ENCODE measurements at places on chromosomes 13 and 19.

DNA sequence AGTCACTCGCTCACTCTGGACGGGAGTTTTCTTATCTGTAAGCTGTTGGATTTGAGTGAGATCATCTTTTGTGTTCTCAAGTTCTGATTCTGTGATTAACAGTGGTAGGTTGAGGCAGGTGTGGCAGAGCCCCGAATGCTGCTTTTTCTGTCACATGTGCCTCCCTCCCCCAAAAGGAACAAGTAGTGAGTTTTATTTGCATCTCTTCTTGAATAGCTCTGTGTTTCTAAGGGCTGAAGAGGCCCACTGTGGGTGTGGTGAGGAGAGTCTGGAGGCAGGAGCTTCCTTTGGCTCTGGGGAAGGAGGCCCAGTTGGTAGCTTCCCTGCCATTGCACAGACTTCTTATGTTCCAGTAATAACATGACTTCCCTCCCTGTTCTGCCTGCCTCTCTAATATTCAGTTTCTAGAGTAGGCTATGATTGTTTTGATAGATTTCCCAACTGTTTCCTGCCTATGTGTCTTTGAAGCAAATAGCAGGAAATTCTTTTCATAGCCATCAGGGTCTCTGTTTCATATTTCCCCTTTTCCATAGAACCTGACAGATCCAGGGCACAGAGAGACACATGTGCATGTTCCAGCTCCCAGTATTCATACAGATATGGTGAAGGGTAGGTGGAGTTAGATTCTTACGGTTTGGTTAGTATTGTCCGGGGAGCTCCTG, 23.9 kb upstream of the CXCL17 start:
- DNase-seq, result no peak

DNA sequence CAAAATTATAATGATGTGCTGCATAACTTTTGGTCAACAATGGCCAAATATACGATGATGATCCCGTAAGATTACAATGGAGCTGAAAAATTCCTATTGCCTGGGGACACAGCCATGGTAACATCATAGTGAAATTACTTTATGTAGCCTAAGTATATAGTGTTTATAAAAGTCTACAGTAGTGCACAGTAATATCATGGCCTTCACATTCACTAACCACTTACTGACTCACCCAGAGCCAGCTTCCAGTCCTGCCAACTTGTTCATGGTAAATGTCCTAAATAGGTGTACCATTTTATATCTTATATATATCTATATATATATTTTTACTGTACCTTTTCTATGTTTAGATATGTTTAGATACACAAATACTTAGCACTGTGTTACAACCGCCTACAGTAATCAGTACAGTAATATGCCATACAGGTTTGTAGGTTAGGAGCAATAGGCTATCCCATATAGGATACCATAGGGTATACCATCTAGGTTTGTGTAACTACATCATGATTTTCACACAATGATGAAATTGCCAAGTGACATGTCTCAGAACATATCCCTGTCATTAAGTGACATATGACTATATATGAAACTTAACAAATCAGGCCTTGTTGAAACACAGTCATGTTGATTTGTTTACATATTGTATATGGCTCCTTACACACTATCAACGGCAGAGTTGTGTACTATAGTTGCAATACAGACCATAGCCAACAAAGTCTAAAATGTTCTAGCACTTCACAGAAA, 23.7 kb downstream of the DIS3 start:
- DNase-seq, result no peak

- no peak for DNase-seq
These were observed 165.2 kb downstream of the TEX29 start for GRCh38 chr13:111485491-111486250.

DNA sequence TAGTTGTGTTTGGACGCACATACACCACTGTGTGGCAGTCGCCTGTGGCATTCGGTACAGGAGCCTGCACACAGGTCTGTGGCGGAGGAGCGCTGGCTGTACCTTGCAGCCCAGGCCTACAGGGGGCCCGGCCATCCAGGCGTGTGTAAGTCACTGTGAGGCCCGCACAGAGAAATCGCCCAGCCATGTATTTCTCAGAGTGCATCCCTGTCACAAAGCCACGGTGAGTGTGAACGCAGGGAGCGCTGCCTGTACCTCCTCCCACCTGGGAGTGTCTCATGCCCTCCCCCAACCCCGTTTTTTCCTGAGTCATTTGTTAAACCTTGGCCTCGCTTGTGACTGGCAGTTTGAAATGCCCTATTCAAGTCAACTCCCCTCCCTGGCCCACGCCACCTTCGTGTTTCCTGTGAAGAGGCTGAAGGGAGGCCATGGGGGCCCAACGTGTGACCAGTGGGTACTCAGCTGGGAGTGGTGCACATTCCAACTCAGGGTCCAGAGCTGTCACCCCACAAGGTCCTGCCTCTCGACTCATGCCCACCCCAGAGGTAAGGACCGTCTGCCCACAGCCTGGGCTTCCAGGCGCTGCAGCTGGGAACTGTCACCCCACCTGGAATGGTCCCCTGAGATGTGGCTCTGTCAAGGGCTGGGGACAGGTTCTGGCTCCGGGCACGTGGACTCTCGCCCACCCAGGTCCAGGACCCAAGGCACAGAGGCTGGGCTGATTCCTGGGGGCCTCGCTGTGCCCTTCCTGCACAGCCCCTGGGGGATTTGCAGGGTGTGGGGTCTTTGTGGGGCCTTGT, 11.6 kb upstream of the RASA3 start:
- DNase-seq, result peak; percentile 54

GRCh38 chr13:90352763-90353162, 994.7 kb upstream of the MIR17HG start:
- no peak for DNase-seq

GRCh38 chr13:43401361-43401760, 378.0 kb downstream of the DNAJC15 start:
- no peak for DNase-seq

DNA sequence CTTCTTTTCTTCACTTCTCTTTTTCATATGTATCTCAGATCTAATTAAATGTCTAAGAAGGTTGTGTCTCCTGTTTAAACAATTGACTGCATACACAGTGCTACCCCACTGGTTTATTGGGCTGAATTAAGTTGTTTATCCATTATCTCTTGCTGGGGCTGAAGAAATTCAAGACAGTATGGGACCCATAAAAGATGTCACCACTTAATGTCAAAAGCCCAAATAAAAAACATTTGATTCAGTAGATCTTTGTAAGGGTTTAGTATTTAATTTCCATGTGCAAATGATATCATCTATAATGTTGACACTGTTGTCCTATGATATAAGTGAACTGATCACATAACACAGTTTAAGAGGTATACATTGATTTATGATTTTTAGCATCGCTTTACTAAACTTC, 1431.9 kb upstream of the PCDH20 start:
- DNase-seq, result no peak

DNA sequence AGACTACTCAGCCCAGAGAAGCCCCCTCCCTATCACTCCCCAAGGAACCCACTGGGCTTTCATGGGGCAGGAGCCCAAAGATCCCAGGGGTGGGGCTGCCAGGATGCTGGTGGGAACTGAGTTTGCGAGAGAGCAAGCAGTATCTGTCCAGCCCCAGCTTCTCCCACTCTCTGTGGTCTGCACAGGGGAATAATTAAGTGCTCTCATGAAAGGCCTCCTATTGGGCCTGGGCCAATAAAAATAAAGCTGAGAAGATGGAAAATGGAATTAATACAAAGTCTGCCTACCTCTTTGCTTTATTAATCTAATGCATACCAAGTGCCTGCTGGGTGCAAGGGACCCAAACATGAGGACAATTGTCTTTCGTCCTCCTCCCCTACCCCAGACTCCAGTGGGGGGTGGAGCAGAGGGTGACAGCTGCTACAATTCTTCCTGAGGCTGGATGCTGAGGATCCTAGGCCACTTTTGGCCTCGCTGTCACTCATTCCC, 5.4 kb downstream of the DDX39A start:
- no peak for DNase-seq

GRCh38 chr13:75870397-75870903, 234.3 kb downstream of the LMO7 start:
- no peak for DNase-seq

GRCh38 chr19:3210347-3211017, 14.0 kb upstream of the CELF5 start:
- DNase-seq, result peak; percentile 62

GRCh38 chr19:757811-758668, 7.1 kb downstream of the MISP start:
- DNase-seq, result no peak

DNA sequence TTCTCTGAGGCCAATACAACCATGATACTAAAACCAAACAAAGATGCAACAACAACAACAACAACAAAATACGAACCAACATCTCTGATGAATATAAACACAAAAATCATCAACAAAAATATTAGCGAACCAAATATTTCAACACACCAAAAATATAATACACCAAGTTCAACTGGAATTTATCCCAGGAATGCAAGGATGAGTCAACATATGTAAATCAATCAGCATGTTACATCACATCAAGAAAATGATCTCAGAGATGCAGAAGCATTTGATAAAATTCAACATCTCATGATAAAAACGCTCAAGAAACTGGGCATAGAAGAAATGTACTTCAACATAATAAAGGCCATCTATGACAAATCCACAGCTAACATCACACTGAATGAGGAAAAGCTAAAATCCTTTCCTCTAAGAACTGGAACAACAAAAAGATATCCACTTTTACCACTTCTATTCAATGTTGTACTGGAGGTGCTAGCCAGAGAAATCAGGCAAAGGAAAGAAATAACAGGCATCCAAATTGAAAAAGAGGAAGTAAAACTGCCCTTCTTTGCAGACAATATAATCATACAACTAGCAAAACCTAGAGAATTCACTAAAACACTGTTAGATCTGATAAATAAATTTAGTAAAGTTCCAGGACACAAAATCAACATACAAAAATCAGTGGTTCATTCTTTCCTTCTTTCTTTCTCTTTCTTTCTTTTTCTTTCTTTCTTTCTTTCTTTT, 2448.7 kb upstream of the PCDH20 start:
- DNase-seq, result no peak

GRCh38 chr13:46672338-46673090, 119.5 kb downstream of the LRCH1 start:
- no peak for DNase-seq

DNA sequence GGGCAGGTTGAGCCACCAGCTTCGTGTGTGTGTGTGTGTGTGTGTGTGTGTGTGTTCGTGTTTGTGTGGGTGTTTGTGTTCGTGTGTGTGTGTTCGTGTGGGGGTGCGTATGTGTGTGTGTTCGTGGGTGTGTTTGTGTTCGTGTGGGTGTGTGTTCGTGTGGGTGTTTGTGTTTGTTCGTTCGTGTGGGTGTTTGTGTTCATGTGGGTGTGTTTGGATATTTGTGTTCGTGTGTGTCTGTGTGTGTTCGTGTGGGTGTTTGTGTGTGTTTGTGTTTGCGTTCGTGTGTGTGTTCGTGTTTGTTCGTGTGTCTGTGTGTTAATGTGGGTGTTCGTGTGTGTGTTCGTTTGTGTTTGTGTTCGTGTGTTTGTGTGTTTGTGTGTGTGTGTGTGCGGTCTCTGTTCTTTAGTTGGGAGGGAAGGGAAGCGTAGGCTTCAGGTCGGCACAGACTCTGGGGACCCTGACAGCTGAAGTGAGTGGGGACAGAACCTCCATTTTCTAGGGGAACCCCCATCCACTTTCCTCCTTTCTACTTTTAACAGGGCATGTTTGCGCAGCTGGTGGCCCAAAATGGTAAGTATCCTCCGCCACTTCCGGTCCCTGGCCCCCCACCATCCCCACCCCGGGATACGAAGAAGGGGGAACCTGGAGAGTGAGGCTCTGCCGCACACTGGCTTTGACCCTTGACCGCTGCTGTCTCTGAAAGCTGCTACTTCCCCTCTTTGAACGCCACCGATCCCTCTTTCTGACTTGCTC, 1.6 kb downstream of the TNFSF9 start:
- DNase-seq, result no peak

Data from activated gamma-delta T cell treated with Interleukin-2 at 50 U/mL for 16 hours (primary cell).